H7 (cell line): ENCODE measurements at places on chromosomes 5 and 9.

DNA sequence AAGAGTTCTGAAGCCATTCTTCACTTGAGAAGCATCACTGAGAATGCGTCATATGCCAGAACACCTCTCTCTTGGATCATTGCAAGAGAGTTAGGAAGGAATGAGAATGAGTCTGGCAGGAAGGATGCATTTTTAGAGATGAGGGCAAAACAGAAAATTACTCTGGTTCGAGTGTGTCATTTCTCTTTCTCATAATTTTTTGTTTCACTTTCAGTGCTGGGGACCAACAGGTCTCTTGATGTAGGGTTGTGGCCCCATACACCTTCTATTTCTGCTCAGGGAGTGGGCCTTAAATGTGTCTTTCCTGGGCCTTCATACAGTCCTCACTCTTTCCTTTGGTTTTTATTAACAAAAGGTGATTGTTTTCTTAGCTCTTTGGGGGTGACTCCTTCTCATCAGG, 302.4 kb downstream of the NR3C1 start:
- no peak for DNase-seq

- DNase-seq: no peak
Observed at GRCh38 chr5:94847726-94848125, 229.3 kb downstream of the SLF1 start.

DNA sequence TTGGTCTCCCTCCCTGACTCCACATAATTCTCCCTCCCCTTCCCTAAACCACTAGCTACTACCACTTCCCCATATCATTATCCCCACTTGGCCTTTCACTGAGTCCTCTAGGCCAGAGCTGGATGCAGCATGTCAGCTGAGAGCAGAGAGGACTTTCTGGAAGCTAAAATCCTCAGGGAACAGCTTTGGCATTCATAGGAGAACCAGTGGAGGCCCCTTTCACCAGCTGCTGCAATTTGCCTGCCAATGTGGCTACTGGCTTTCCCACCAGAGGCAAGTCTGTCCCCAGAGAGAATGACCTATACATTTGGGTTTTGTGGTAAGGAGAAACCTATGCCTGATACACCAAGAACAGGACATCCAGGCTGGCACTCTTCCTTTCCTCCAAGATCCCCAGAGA, 14.4 kb downstream of the FAM219A start:
- DNase-seq: no peak

DNA sequence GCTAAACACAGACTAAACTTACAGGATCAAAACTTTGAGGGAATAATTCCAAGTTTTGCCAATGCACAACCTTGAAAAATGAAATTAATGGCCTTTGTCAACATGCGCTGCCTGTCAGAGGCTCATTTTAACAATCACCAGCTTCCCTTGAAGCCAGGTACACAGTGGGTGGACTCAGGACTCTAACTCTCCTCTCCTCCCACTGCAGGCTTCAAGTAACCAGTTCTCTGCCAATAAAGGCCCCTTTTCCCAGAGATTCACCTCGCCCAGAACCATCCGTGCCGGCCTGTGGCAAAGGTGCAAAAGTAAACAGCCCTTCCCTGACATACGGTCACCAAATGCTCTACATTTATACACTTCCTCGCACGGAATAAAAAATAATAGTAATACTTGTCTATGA, 18.4 kb upstream of the FBP2 start:
- no peak for DNase-seq

- DNase-seq: peak; percentile 32
Observed at GRCh38 chr5:146390469-146390868, 51.8 kb downstream of the POU4F3 start.

DNA sequence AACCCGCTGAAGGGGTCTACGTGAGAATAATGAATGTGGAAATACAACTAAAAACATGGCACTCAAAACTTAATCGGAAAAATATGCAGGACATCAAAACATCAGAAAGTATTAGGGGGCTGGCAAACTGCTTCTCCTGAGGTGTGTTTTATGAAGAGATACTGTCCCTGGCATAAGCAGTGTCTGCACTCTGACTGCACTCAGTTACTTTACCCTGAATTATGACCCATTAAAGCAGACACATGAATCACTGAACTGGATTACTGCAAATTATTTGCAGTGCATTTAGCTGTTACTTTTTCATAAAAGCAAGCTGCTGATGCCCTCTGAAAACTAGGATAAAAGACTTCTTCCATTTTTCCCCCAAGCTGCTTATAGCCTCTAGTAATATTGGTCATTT, 164.9 kb downstream of the AP3B1 start:
- no peak for DNase-seq

- peak; percentile 28 for DNase-seq
Observed at GRCh38 chr9:137355761-137356365, 53.8 kb upstream of the NRARP start.

DNA sequence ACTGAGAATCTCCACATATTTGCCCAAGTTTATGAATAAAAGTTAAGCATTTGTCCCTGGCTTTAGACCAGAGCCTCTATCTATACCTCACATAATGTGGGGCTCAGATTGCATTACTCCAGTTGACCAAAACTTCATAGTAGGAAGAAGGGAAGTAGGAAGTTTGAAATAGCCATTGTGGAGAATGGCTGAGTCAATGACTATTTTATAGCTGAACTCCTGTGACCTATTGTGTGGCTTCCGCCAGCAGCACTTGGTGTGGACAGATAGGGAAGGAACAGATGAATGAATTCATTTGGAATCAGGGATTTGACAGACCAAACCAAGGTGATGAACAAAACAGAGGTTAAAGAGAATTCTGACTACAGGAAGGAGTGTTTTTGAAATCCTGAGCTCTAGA, 92.9 kb upstream of the LPAR1 start:
- no peak for DNase-seq

GRCh38 chr5:153222936-153223335, 267.5 kb upstream of the GRIA1 start:
- DNase-seq: no peak

GRCh38 chr5:66779528-66779927, 183.3 kb downstream of the MAST4 start:
- no peak for DNase-seq

GRCh38 chr9:126704157-126704891, 90.6 kb downstream of the LMX1B start:
- peak; percentile 71 for DNase-seq

- no peak for DNase-seq
Observed at GRCh38 chr5:59003124-59003523, 420.2 kb downstream of the RAB3C start.

GRCh38 chr9:31520301-31521085, 864.0 kb upstream of the ACO1 start:
- DNase-seq: no peak

DNA sequence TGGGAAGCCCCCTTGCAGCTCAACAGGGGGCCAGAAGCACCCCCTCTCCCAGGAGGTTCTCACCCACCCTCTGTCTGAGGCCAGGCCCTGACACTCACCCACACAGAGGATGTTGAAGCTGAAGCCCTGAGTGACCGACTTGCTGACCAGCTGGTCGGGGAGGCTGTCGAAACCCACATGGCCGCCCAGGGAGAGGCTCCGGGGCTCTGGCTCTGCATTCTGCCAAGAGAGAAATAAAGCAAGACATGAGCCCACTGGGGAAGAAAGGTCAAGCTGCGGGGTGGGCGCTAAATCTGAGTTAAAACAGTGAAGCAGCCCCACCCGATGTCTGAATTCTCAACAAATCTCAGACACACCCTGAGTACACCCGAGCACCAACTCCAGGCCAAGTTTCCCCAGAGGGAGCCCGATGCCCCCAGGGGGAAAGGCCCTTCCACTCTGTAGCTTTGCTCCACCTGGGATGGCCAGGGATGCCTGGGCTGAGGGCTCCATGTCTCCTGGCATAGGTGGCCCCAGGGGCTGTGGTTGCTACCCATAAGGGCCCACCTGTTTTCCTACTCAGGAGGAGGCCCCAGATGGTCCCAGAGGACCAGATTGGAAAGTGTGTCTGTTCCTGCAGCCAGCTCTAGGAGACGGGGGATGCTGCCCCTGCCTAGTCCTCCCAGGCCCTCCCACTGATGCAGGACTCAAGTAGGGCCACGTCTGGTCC, 11.6 kb downstream of the SEPTIN8 start:
- peak; percentile 22 for DNase-seq

GRCh38 chr9:21653091-21653490, 149.3 kb upstream of the MTAP start:
- no peak for DNase-seq

GRCh38 chr9:18014556-18014955, 435.7 kb downstream of the SH3GL2 start:
- DNase-seq: no peak

GRCh38 chr5:151740958-151741373, 17.5 kb downstream of the ATOX1 start:
- DNase-seq: no peak

GRCh38 chr5:123094919-123095797, 6.1 kb downstream of the PRDM6 start:
- peak; percentile 90 for DNase-seq

- peak; percentile 78 for DNase-seq
Observed at GRCh38 chr5:150114102-150114641, 27.8 kb upstream of the CSF1R start.

DNA sequence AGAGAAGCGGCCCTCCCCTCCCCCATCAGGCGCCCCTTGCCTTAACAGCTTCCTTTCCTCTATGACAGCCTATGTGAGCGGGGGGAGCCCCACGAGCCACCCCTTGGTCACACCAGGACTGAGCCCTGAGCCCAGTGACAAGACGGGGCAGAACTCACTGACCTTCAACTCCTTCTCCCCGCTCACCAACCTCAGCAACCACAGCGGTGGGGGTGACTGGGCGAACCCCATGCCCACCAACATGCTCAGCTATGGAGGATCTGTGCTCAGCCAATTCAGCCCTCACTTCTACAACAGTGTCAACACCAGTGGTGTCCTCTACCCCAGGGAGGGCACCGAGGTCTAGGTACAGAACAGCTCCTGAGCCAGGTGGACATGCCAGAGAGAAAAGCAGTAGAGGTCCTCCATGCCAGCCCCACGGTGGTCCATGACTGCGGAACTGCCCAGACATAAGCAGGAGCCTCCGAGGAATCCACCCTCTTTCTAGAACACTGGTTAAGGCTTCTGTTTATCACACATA, 2.6 kb downstream of the FOXI1 start:
- DNase-seq: no peak

DNA sequence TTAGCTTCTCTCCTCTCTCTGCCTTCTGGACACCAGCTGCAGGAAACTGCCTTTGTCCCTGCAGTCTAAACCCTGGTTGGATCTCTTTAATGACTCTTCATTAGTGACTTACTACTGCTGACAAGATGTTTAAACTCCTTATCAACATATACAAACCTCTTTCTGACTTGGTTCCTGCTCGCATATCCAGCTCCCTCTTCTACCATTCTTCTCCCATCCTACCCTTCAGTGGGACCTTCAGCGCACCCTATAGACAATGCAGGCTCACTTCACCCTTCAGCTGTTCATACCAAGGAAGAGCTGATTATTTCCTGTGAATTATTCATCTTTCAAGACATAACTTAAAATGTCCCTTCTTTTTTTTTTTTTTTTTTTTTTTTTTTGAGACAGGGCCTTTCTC, 436.5 kb downstream of the KIAA0825 start:
- DNase-seq: no peak

DNA sequence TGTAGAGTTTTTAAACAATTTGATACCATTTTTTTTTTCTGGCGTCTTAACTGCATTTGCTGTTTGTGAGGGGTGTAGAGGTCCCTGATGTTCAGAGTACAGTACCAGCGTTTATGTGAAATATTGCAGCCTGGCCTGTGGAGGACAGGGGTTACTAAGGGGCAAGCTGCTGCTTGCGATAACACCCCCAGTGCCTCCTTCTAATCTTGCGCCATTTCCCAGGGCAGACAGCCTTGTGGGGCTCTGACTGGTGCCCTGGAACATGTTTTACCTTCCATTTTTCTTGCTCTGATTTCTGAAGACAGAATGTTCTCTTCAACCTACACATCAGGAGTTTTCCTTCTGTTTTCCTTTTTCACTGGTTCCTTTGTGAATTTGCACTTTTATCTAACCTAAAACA, 142.9 kb downstream of the DOCK8 start:
- no peak for DNase-seq

DNA sequence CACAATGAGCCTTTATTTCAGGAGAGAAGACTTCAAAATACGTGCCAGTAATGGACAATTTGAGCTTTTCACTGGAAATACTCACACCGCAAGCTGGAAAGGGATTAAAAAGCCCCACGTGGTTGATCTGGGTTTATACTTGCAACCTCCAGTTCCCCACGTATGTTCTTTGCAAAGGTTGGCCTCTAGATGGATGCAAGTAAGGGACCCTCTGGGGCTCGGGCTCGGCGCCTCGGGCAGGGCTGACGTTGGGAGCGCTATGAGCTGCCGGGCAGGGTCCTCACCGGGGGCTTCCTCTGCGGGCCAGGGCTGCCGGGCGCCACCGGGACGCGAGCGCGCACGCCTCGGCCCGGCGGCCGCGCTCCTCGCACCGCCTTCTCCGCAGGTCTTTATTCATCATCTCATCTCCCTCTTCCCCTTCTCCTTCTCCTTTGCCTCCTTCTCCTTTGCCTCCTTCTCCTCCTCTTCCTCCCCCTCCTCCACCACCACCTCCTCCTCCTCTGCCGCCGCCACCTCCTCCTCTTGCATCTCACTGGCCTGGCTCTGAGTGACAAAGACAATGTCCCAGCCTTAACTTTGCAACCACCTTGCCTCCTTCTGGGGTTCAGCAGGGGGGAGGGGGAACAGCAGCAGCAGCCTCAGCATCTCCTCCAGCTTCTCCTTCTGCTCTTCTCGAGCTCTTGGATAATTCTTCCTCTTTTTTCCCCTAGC, 701 bp upstream of the ZNF462 start:
- DNase-seq: peak; percentile 73

GRCh38 chr9:131068076-131068816, 28.1 kb upstream of the AIF1L start:
- no peak for DNase-seq

DNA sequence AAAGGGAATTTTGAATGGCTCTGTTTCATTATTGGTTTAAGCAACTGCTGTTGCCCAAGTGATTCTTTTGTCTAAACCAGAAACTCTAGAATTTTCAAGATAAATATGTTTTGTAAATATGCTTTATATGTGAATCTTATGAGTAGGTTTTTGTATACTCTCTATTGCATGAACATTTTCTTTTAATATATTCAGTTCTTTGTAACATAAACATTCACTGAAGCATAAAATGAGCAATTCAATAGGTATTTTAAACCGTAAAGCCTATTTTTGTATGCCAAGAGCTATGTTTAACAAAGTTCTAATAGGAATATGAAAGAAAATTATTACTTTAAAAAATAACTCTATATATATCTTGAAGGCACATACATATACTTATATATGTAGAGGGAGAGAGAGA, 293.1 kb downstream of the PSAT1 start:
- no peak for DNase-seq

DNA sequence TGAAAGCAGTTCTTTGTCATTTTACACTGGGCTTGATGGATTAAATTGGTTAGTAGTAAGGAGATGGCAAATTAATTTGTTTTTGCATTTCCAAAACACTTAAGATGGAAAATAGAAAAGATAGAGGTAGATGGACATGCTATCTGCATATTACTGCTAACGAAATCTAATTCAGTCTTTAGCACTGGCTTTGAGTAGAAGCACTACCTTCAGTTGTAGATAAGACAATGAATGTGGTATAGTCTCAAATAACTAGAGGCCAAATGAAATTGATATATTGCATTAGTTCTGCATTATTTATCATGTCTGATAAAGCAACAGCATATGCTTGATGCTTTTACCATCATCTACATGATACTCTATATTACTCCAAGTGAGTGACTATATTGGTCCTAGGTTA, 33.4 kb downstream of the KIAA1958 start:
- DNase-seq: no peak

GRCh38 chr5:40790947-40791593, 7.1 kb downstream of the PRKAA1 start:
- no peak for DNase-seq
